Thoracic aorta endothelial cell (primary cell): ENCODE measurements at places on chromosomes 7 and 10. TPM values are rescaled to one million over a fixed set of nuclear protein-coding genes. Genes with fewer than 3 reads are reported as not detected.

Gene SPDYE5
- total RNA-seq: under 0.01 TPM in 1 of 2 replicates, not detected in the other

Gene ENKUR
- total RNA-seq: 0.14 and 0.40 TPM in 2 replicates

Gene HMX3
- not detected in 2 replicates for total RNA-seq

Gene IFIT1B
- total RNA-seq: not detected in 2 replicates

Gene ZNF212
- 5.9 and 6.0 TPM in 2 replicates for total RNA-seq

Gene KCNIP2
- 0.79 and 0.80 TPM in 2 replicates for total RNA-seq

Gene EFCAB10
- total RNA-seq: not detected in 2 replicates

Gene CHST12
- total RNA-seq: 6.3 and 9.4 TPM in 2 replicates

Gene MYL10
- total RNA-seq: not detected in 2 replicates

Gene OR2A7
- 0.27 and 0.65 TPM in 2 replicates for total RNA-seq

Gene CDH23
- under 0.01 TPM in 1 of 2 replicates, not detected in the other for total RNA-seq

Gene TBXAS1
- total RNA-seq: 12.0 and 15.6 TPM in 2 replicates

Gene TEX47
- total RNA-seq: not detected in 2 replicates

Gene TMEM209
- total RNA-seq: 21.0 and 23.3 TPM in 2 replicates

Gene NRCAM
- 157 and 174 TPM in 2 replicates for total RNA-seq

Gene MTG1
- total RNA-seq: 40.7 and 45.3 TPM in 2 replicates

Gene SAP25
- 0.53 TPM in 1 of 2 replicates, not detected in the other for total RNA-seq

Gene ACHE
- 0.13 and 0.22 TPM in 2 replicates for total RNA-seq

Gene TMEM176A
- not detected in 2 replicates for total RNA-seq

Gene PTN
- total RNA-seq: 0.07 and 0.27 TPM in 2 replicates

Gene OR2A12
- total RNA-seq: not detected in 2 replicates

Gene FAM170B
- not detected in 2 replicates for total RNA-seq

Gene SUN3
- total RNA-seq: not detected in 2 replicates

Gene ARF5
- 107 and 111 TPM in 2 replicates for total RNA-seq

Gene CPA2
- total RNA-seq: not detected in 2 replicates

Gene ANKRD2
- total RNA-seq: 0.27 and 1.2 TPM in 2 replicates

Gene TMEM229A
- total RNA-seq: not detected in 2 replicates

Gene SEC24C
- total RNA-seq: 69.4 and 72.9 TPM in 2 replicates

Gene CYREN
- 22.3 and 23.9 TPM in 2 replicates for total RNA-seq

Gene MSMB
- not detected in 2 replicates for total RNA-seq

Gene SGCE
- total RNA-seq: 68.4 and 82.0 TPM in 2 replicates

Gene TAS2R3
- 1.4 and 1.7 TPM in 2 replicates for total RNA-seq

Gene IDI2
- total RNA-seq: not detected in 2 replicates

Gene RNF32
- 0.13 and 0.29 TPM in 2 replicates for total RNA-seq

Gene APBB1IP
- total RNA-seq: not detected in 2 replicates

Gene KCND2
- total RNA-seq: not detected in 2 replicates

Gene PNLIP
- not detected in 2 replicates for total RNA-seq

Gene FAM180A
- total RNA-seq: not detected in 2 replicates

Gene CLDN4
- under 0.01 TPM in 1 of 2 replicates, not detected in the other for total RNA-seq

Gene NPFFR1
- not detected in 2 replicates for total RNA-seq

Gene NANOS1
- total RNA-seq: 0.07 and 0.27 TPM in 2 replicates

Gene INMT
- total RNA-seq: not detected in 2 replicates

Gene COG5
- 67.3 and 73.0 TPM in 2 replicates for total RNA-seq

Gene SFTPA1
- total RNA-seq: not detected in 2 replicates

Gene VPS37D
- 1.9 and 2.1 TPM in 2 replicates for total RNA-seq

Gene MMP21
- total RNA-seq: 0.13 TPM in 1 of 2 replicates, not detected in the other

Gene LOXL4
- 1.2 and 1.6 TPM in 2 replicates for total RNA-seq

Gene GTF2IRD1
- total RNA-seq: 5.6 and 7.3 TPM in 2 replicates

Gene NAT16
- not detected in 2 replicates for total RNA-seq

Gene UPK3B
- 0.13 TPM in 1 of 2 replicates, not detected in the other for total RNA-seq

Gene XPNPEP1
- total RNA-seq: 128 and 177 TPM in 2 replicates

Gene FFAR4
- not detected in 2 replicates for total RNA-seq

Gene FAM25A
- not detected in 2 replicates for total RNA-seq
